H7 (cell line): ENCODE measurements at places on chromosomes 5 and 9. TPM values are rescaled to one million over a fixed set of nuclear protein-coding genes. Genes with fewer than 3 reads are reported as not detected.

DNA sequence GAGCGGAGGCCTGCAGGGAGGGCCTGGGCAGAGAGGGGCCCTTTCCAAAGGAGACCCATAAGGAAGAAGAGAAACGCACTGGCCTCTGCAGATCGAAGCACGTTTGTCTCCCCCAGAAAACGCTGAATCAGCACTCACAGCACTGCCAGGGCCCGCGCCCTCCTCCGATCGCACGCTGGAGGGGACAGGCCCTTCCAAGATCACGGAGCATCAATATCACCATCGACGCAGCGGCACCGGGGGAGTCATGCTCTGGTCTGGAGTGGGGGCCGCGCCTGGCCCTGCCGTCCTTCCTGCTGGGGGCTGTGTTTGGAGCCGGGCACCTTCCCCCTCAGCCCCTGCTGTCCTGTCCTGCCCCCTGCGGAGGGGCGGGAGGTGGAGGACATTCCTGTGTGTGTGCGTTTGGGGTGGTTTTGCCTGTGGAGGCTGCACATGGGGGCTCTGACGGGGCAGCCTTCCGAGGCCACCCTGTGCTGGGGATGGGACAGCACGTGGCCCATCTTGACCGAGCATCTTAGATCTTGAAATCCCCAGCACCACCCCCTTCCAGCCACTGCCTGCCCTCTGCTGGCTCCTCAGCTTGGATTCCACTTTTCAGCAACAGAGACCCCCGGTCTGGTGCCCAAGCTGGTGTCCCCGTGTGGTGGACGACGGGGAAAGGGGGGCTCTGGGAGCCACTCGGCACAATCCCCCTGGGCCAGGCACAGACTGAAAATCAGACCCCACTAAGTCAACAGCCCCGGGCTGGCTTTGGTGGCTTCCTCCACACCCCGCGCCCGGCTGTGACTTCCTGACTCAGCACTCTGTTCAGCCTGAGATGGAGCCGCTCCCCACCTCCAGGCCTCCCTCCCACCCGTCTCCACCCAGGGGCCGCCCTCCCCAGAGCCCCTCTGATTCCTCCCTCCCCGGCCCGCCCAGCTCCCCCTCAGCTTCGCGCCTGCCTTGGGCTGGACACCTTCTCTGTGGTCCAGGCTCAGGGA is 8.3 kb downstream of the TMEM250 start:
- DNase-seq: peak; percentile 88

- DNase-seq: no peak
These were observed 18.7 kb downstream of the ERGIC1 start for GRCh38 chr5:172852490-172853354.

GRCh38 chr9:93071464-93071863 is 13.0 kb downstream of the SUSD3 start:
- DNase-seq: peak; percentile 91

- DNase-seq: no peak
These were observed 55.1 kb downstream of the MRPL36 start for GRCh38 chr5:1744393-1745122.

DNA sequence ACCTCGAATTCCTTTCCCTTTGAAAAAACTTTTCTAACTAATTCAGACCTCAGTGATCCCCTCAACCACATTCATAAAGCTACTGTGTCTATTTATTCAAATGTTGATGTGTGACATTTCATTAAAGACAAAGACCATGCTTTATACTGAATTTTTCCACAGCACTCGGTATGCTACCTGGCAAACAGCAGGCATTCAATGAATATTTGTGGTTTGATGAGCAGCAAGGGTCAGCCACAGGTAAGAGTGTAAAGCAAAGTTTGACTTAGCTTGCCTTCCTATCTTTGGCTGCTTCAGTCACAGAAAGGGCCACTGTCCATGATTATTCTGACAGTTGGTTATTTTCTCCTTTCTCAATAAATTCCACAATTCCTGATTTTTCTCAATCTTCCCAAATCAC is 5.1 kb upstream of the CDC42SE2 start:
- no peak for DNase-seq

GRCh38 chr5:134018154-134018985 is 13.6 kb upstream of the VDAC1 start:
- DNase-seq: no peak

- no peak for DNase-seq
These were observed 227.6 kb downstream of the SAXO1 start for GRCh38 chr9:18805386-18805785.

- no peak for DNase-seq
These were observed 163.5 kb upstream of the SNX2 start for GRCh38 chr5:122611406-122611805.

- no peak for DNase-seq
These were observed 235.4 kb downstream of the AOPEP start for GRCh38 chr9:94961870-94962269.

- DNase-seq: no peak
These were observed 13.2 kb upstream of the S1PR3 start for GRCh38 chr9:88978034-88978433.

- no peak for DNase-seq
These were observed 52.2 kb downstream of the SLC36A1 start for GRCh38 chr5:151499501-151500035.

DNA sequence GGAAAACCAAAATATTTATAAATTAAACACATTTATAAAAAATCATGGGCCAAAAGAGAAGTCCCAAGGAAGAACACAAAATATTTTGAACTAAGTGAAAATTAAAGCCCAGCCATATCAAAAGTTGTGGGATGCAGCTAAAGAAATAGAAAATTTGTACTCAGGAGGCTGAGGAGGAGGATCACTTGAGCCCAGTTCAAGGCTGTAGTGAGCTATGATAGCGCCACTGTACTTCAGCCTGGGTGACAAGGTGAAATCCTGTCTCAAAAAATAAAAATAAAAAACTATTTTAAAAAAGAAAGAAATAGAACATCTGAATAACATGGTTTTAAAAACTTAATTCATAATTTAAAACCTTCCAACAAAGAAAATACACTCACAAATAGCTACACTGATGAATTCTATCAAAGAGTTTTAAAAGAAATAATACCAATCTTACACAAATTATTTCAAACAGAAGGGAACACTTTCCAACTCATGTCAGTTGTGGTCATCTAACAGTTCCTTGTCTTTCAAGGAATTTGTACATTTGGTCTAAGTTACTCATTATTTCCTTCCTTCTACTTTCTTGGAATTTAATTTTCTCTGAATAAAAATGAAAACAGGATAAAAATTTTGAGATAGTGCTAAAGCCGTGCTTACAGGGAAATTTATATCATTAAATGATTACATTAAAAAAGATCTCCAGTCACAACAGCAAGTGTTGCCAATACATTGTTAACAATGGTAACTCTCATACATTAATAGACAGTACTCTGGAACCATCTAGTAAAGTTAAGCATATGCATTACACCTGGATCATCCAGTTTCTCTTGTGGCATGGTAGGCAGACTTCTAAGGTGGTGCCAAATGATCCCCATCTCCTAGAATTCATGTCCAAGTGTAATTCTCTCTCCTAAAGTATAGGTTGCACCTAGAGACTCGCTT is 17.8 kb downstream of the PTBP3 start:
- DNase-seq: no peak

DNA sequence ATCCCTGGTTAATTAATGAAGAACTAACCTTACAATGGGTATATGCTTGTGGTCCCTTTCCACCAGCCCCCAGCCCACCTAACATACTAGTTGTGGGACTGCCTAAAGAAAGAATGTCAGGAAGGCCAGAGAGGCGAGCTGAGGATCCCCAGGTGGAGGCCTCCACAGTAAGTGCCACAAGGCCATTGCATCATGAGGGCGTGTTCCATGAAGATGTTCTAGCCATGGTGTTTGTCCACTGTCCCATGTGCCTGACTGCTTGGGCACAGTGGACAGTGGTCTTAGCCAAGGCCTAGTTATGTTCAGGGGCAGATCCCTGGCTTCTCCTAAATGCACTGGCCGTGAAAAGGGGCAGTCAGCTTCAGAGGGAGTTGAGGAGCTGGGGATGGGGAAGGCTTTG is 21.1 kb downstream of the ZFP62 start:
- no peak for DNase-seq

GRCh38 chr5:172074896-172075295 is 68.5 kb upstream of the FBXW11 start:
- DNase-seq: no peak

GRCh38 chr5:111776913-111777781 is 20.2 kb upstream of the NREP start:
- no peak for DNase-seq

DNA sequence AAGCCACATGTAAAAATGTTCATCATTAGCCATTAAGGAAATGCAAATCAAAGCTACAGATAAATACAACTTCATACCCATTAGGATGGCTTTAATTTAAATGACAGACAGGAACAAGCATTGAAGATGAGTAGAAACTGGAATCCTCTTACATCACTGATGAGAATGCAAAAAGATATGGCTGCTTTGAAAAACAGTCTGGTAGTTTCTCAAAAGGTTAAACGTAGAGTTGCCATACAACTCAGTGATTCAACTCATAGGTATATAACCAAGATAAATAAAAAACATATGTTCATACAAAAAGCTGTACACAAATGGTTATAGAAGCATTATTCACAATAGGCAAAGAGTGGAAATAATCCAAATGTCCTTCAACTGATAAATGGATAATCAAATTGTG is 228.8 kb upstream of the ZNF462 start:
- DNase-seq: no peak

- no peak for DNase-seq
These were observed 40.9 kb downstream of the TNPO1 start for GRCh38 chr5:72857396-72857795.

DNA sequence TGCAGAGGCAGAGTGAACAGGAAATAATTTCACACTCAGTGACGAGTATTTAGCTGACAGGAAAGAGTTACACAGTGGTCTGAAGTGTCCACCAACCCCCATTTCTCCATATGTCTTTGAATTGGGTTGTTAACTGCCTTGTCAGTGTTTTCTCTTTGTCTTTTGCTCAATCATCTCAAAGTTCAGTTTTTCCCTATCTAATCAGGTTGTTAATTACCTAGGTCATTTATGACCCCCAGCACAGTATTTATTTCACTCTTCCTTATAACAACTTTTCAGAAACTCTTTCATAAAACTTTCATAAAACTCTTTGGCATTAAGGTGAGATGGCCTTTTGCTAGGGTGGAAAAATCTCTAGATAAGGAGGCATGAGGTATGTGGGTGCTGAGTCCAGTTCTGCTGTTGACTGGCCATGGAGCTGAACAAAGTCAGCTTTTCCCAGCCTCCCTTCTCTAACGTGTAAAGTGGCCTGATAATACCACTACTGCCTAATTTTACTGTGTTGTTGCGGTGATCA is 5.2 kb upstream of the ALDOB start:
- no peak for DNase-seq

DNA sequence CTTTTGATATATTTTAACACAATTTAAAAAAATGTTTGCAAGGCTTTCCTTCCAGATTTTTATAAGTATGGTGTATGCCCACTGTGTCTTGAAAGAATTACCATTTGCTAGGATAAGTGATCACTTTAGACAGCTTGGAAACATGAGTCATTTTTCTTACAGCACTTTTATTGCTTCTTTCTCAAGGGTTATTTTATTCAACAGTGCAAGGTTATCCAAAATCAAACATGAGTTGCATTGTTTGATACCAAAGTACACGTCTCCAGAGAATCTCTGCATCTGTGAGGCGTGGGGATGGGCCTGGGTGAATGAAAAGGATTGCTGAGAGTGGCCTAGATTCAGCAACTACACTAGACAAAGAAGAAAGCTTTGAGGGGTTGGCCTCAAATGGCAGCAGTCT is 329.6 kb downstream of the ADAMTS6 start:
- no peak for DNase-seq

GRCh38 chr5:159410480-159410879 is 80.2 kb upstream of the IL12B start:
- DNase-seq: no peak

- peak; percentile 51 for DNase-seq
These were observed 677 bp upstream of the TXNDC15 start for GRCh38 chr5:134873494-134873893.

GRCh38 chr5:20972419-20972925 is 984.5 kb upstream of the CDH18 start:
- DNase-seq: peak; percentile 1

- peak; percentile 14 for DNase-seq
These were observed 413.6 kb upstream of the GRAMD2B start for GRCh38 chr5:126009566-126009965.

GRCh38 chr9:104779334-104779733 is 15.4 kb downstream of the NIPSNAP3B start:
- DNase-seq: no peak

DNA sequence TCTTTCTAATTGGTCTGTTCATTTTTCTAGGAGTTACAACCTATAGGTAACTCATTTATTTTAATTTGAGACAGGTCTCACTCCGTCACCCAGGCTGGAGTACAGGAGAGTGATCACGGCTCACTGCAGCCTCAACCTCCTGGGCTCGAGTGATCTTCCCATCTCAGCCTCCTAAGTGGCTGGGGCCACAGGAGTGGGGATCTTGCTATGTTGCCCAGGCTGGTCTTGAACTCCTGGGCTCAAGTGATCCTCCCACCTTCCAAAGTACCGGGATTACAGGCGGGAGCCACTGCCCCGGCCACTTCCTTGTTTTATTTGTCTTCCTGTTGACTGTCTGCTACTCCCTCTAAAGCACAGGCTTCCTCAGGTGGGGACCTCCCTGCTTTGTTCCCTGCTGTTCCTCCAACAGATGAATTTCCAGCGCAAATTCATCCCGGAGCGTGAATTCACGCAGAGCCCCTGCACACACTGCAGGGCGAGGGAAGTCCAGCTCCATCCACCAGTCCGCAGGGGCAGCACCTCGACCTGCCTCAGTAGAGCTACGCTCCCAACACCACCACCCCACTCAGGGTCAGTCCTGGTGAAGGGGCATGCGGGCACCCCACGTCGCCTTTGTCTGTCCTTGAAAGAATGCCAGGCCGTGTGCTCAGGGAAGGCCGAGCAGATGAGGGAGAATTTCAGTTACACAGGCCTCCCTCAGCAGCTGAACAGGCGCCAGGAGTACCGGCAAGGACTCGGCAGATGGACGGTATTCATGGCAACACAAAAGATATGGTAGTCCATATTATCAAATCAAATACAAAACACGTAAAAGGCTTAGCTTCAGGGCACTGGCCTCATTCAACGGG is 6.3 kb downstream of the QSOX2 start:
- no peak for DNase-seq

GRCh38 chr5:137760719-137761516 is 6.8 kb upstream of the HNRNPA0 start:
- no peak for DNase-seq

Gene PCDHB10
- total RNA-seq: 0.03 and 0.33 TPM in 2 replicates

Gene ZNF462
- total RNA-seq: 34.7 and 36.4 TPM in 2 replicates

Gene ANKRD33B
- 1.1 and 1.6 TPM in 2 replicates for total RNA-seq

Gene ORM2
- 1.2 and 2.2 TPM in 2 replicates for total RNA-seq

Gene FRMPD1
- total RNA-seq: 0.03 TPM in 1 of 2 replicates, not detected in the other

Gene F2RL2
- total RNA-seq: 0.69 TPM in 1 of 2 replicates, not detected in the other

Gene LTC4S
- total RNA-seq: 0.67 and 5.1 TPM in 2 replicates

Gene SRD5A1
- total RNA-seq: 17.1 and 27.7 TPM in 2 replicates
